ENCODE measurements at places on chromosomes 6 and 20. TPM values are rescaled to one million over a fixed set of nuclear protein-coding genes. Genes with fewer than 3 reads are reported as not detected.

CDSN gene
- total RNA-seq: not detected

MTG2 gene
- total RNA-seq: 31.4 TPM

HS3ST5 gene
- total RNA-seq: 1.9 TPM

CTAGE9 gene
- total RNA-seq: not detected

ME1 gene
- total RNA-seq: 30.5 TPM

CST9L gene
- not detected for total RNA-seq

SIRPB1 gene
- total RNA-seq: 6.6 TPM

PRDM13 gene
- not detected for total RNA-seq

IP6K3 gene
- 0.31 TPM for total RNA-seq

GRCh38 chr6:46310196-46310595, 139.4 kb upstream of the ENPP5 start:
- no peak for DNase-seq

DNA sequence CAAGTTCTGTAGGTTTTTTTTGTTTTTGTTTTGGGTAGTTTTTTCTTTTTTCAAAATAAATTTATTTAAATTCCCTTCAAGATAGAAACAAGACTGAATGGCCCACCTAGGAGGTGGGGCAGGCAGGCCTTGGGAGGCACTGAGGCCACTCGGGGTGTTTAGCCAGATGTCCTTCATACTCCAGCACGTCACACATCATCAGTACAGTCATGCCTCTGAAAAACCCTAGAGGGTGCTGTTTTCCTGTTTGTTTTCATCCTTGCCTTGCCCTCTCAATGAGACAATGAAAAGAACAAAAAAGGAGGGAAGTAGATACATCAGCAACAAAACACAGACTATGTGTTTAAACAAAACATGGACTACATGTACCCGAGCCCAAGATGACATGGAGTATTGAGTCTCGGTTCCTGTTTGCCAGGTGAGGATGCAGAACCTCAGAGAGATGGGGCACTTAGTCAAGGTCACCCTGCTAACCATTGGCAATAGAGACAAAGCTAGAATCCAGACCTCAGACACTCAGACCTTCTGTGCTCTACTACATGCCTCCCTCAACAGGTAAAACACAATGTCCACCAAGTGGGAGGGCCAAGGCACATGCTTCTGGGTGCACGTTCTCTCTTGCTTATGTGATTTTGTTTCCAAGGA, 26.8 kb upstream of the CLIC5 start:
- no peak for DNase-seq

GRCh38 chr6:54072635-54073313, 38.5 kb upstream of the MLIP start:
- DNase-seq: no peak

- no peak for DNase-seq
Measured at GRCh38 chr6:132382630-132383175, 18.6 kb downstream of the MOXD1 start.

GRCh38 chr6:36135053-36135731, 4.9 kb downstream of the MAPK13 start:
- no peak for DNase-seq

DNA sequence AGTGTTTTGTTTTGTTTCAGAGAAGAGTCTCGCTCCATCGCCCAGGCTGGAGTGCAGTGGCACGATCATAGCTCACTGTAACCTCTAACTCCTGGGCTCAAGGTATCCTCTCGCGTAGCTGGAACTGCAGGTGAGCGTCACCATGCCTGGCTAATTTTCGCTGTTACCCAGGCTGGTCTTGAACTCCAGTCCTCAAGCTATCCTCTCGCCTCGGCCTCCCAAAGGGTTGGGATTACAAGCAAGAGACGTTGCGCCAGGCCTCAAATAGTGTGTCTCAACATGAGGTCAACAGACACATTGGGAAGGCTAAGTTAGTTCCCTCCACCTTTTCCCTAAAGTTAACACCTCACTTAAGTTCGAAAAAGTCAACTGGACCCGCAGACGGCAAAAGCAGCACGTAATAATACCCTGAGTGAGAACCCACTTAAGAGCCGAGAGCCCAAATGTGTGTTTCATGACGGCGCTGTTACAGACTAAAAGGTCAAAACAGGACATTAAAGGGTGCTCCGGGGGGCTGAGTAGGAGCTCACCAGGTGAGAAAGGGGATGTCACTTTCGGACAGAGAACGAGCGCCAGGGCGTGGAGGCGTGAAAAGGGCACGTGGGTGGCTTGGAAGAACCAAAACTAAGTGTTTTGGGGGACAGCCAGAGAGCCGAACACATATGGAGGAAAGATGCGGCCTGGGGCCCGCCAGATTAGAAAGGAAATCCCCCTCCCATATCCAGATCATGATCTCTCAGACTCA, 499 bp downstream of the TTI1 start:
- DNase-seq: no peak

GRCh38 chr6:48610846-48611245, 499.8 kb upstream of the PTCHD4 start:
- no peak for DNase-seq

GRCh38 chr6:20350215-20350614, 51.5 kb upstream of the E2F3 start:
- no peak for DNase-seq

- no peak for DNase-seq
Measured at GRCh38 chr6:18343741-18344140, 43.4 kb upstream of the RNF144B start.

GRCh38 chr6:141492521-141493284, 640.0 kb upstream of the GJE1 start:
- DNase-seq: no peak

DNA sequence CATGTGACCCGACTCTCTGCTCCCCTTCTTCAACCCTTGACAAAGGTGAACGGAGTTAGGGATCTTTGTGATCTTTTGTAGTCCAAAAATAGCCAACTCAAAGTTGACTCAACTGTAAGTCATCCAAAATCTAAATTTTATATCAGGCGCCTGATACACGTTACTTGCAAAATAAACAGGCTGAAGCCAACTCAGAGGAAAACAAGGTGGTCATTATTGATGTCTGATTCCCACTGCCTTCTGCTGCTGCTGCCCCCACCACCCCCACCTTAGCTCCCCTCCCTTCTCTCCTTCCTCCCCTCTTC, 13.2 kb upstream of the RNF8 start:
- DNase-seq: no peak

GRCh38 chr20:40811660-40812414, 122.8 kb upstream of the MAFB start:
- no peak for DNase-seq

- no peak for DNase-seq
Measured at GRCh38 chr6:156791320-156791850, 14.2 kb downstream of the ARID1B start.

DNA sequence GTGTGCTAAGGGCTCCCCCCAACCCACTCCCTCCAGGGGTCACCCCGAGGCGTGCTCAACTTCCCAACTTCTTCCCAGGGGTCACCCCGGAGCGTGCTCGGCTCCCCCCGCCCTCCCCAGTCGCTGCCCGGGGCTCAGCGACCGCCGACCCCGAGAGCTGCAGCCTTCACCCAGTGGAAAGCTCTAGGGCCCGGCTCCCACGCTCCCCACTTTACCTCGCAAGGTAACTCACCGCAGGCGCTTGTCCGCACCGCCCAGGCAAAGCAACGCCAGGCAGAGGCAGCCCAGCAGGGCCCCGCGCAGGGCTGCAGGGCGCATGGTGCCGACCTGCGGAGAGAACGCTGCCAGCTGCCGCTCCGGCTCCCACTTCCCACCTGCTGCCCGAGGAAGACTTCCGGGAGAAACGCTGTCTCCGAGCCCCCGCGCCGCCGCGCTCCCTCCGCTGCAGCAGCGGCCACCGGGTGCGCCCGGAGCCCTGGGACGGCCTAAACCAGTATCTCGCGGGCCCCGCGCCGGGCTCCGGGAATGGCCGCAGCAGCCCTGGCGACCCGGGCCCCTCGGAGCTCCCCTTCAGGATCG, 396 bp downstream of the RNASET2 start:
- DNase-seq: no peak

DNA sequence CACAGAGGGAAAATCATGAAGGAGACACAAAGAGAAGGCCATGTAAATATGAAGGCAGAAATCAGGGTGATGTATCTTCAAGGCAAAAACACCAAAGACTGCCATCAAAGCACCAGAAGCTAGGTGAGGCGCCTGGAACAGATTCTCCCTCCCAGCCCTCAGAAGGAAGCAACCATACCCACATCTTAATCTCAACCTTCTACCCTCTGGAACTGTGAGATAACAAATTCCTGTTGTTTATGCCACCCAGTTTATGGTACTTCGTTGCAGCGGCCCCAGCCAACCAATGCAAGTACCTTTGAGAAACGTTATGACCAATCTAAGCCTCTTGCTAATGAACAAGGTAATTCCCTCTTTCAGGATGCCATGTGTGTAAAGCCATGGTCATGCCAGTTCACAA, 66.2 kb upstream of the STXBP5 start:
- no peak for DNase-seq

- no peak for DNase-seq
Measured at GRCh38 chr6:153401751-153402150, 270.7 kb upstream of the RGS17 start.

DNA sequence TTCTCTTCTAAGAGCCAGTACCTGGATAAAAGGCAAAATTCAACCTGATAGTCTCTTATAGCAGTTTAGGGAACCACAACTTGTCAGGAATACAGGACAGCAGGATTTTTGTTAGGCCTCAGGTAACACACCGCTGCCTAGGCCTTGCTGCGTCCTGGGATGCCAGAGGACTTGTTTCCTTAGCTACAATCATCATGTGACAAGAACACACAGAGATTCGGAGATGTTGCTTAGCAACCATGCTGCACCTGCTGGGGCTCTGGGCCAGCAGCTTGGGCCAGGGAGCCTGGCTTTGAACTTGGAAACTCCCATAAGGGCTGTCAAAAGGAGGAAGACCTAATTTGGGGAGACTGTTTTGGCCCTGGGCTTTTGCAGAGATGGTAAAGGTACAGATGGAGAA, 36.1 kb upstream of the CHD6 start:
- DNase-seq: no peak

DNA sequence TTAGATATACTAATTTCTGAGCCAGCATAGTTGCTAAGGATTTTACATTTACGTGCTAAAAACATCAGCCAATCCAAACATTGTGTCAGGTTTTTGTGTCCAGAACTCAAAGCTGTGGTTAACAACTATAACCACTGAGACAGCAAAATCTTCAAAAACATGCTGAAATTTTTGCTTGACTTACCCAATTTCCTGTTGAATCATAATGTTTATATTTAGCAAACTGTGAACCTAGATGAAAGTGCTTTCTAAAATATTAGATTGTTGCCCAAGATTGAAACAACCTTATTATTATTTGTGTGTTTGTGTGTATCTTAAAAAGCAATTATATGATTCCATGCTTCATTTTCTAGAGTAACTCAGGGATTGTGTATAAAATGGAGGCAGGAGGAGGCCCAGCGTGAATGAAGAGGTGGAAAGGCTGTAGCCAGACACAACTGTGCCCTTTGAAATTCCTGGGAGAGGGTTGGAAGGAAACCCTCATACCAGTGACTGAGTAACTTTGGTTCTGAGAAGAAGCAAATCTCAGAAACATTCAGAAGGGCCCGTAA, 48.0 kb downstream of the ARMC2 start:
- DNase-seq: no peak

GRCh38 chr6:141851063-141851462, 281.7 kb upstream of the GJE1 start:
- no peak for DNase-seq

- DNase-seq: no peak
Measured at GRCh38 chr20:5354901-5355300, 38.1 kb upstream of the PROKR2 start.

DNA sequence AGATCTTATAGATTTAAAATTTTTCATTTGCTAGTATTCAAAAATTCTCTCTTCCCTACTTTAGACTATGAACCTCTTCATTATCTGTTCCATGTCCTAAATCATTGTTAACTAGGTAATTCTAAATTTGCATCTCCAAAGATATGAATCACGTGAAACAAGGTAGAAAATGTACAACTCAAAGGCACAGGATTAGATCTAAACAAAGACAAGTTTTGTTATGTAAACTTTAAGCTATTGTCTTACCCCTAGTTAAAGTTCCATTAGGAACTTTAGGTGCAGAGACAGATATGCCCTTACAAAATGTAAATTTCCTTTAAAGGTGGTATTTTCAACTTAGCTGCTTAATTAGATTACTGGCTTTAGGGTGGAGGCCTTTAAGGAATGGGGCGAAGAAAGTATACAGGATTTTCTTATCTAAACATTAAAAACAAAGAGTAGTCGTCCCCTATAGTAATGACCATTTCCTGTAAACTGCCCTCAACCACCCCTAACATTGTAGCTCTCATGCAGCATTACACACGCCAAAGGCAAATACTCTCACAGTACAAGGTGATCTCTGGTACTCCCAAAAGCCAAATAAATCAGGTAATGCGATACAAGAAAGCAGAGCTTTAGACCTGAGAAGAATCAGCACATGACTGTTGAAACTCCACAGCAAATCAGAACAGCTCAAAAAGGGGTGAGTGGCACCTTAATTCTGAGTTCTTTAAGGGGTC, 57.4 kb upstream of the MRAP2 start:
- DNase-seq: no peak

- DNase-seq: no peak
Measured at GRCh38 chr6:161272635-161273273, 1.1 kb downstream of the AGPAT4 start.

- no peak for DNase-seq
Measured at GRCh38 chr6:106688177-106688951, 59.0 kb downstream of the QRSL1 start.

DNA sequence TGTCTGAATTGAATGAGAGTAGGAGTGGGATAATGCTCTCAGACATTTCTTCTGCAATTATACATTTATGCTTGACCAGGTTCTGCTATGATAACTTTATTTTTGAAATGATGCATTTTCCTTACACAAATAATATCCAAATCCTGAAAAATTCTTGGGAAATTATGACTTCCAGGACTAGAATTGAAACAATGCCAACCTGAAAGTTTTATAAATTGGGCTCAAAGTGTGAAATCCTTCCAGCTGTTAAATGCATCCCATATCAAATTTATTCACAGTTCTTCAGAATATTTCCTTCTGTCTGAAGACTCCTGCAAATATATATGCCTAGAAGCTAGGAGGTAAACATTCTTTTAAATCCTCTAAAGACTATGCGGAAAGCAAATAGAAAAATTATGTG, 155.7 kb upstream of the EYA4 start:
- DNase-seq: no peak

- DNase-seq: no peak
Measured at GRCh38 chr6:73694711-73695411, 1.1 kb upstream of the CD109 start.

- no peak for DNase-seq
Measured at GRCh38 chr6:73893696-73894095, 197.7 kb downstream of the CD109 start.

GRCh38 chr6:130513770-130514169, 148.0 kb downstream of the TMEM200A start:
- no peak for DNase-seq

- no peak for DNase-seq
Measured at GRCh38 chr20:62753626-62754025, 42.6 kb upstream of the MRGBP start.

GRCh38 chr6:110882274-110882619, 7.7 kb downstream of the AMD1 start:
- DNase-seq: no peak
